ENCODE measurements at places on chromosomes 7 and 10.

DNA sequence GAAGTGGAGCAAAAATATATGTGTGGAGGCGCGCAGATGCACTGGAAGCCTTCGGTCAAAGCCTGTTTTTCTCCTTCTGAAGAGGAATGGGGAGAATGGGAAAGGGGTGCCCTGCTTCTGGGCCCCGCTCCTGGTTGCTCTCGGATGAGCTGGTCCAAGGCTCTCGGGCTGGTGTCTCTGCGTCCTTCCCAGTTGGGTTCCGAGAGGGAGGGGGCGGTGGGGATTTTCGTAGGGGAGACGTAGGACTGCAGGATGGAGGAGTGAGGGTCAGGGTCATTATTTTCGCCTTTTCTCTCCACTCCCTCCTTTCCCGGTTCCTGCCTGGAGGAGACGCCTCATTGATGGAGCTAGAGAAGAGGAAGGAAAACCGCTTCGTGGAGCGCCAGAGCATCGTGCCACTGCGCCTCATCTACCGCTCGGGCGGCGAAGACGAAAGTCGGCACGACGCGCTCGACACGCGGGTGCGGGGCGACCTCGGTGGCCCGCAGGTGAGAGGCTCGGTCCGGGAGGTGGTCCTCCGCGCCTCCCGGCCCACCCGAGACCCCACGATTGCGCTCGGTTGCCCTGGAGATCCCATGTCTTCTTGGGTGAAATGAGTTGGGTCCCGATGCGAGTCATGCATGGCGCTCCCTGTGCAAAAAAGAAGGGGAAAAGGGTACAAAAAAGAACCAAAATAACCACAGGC, 790 bp downstream of the ADAM22 start:
- peaks cover 8% of the 10 kb centered on the region for H3K4me1 ChIP-seq
- no peaks in the 10 kb centered on the region for H3K36me3 ChIP-seq
- H3K27ac ChIP-seq: peak overlapping the region; percentile 46
- no peaks in the 10 kb centered on the region for H3K27me3 ChIP-seq

DNA sequence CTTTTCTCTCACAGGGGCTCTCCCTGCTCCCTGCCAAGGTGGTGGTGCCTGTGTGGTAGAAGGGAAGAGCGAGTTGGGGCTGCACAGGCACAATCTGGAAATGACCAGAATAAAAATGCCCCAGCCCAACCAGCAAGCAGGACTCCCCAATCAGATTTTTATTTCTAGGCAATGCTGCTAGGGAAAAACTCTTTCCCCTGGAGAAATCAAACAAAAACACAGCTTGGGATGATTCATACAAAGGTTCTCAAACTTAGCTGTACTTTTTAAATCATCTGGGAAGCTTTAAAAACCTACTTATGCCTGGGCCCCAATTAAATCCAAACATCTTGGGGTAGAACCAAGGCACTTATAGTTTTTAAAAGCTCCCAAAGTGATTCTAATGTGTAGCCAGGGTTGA, 243.2 kb downstream of the HTR7 start:
- H3K4me1 ChIP-seq: no peaks in the 10 kb centered on the region
- no peak overlapping the region for H3K4me3 ChIP-seq
- no peak overlapping the region for H3K27ac ChIP-seq
- DNase-seq: no peak
- no peaks in the 10 kb centered on the region for H3K27me3 ChIP-seq
- no peaks in the 10 kb centered on the region for H3K36me3 ChIP-seq

- peaks cover 75% of the 10 kb centered on the region for H3K4me1 ChIP-seq
- no peak for DNase-seq
- no peak overlapping the region for H3K27ac ChIP-seq
- H3K27me3 ChIP-seq: no peaks in the 10 kb centered on the region
- H3K36me3 ChIP-seq: no peaks in the 10 kb centered on the region
These were observed 37.4 kb downstream of the CCDC6 start for GRCh38 chr10:59868696-59869593.

DNA sequence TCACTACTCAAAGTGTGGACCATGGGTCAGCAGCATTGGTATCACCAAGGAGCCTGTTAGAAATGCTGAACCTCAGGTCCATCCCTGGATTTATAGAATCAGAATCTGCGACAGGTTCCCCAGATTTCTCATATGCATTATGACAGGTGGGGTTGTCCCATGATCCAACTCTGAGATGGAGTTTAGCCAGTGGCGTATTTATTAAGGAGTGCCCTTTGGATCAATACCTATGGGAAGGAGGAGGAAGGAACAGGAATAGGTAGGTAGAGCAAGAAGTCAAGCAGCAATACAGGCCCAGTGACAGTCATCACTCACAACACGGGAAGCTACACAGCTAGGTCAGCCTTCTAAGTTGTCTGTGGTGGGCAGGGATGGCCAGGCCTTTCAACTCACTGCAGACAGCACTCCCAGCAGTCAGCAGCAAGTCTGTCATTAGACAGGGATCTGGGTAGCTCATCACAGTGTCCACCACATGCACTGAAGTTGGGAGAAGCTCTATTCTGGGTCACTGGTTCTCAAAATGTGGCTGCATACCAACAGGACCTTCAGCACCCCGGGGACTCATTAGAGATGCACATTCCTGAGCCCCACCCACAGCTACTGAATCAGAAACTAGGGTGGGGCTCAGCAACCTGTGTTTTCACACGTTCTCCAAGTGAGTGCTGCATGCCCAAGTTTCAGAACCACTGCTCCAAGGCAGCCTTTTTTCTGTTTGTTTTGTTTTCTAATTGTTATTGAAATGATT, 532.3 kb upstream of the GALNT17 start:
- H3K27me3 ChIP-seq: no peaks in the 10 kb centered on the region
- no peak for DNase-seq
- H3K4me3 ChIP-seq: no peak overlapping the region
- no peaks in the 10 kb centered on the region for H3K36me3 ChIP-seq
- H3K27ac ChIP-seq: no peak overlapping the region

- H3K4me3 ChIP-seq: no peak overlapping the region
- H3K27me3 ChIP-seq: no peaks in the 10 kb centered on the region
- no peaks in the 10 kb centered on the region for H3K36me3 ChIP-seq
- no peak for DNase-seq
- peaks cover 8% of the 10 kb centered on the region for H3K4me1 ChIP-seq
- no peak overlapping the region for H3K27ac ChIP-seq
These were observed 31.6 kb downstream of the CSTF2T start for GRCh38 chr10:51667678-51668335.

DNA sequence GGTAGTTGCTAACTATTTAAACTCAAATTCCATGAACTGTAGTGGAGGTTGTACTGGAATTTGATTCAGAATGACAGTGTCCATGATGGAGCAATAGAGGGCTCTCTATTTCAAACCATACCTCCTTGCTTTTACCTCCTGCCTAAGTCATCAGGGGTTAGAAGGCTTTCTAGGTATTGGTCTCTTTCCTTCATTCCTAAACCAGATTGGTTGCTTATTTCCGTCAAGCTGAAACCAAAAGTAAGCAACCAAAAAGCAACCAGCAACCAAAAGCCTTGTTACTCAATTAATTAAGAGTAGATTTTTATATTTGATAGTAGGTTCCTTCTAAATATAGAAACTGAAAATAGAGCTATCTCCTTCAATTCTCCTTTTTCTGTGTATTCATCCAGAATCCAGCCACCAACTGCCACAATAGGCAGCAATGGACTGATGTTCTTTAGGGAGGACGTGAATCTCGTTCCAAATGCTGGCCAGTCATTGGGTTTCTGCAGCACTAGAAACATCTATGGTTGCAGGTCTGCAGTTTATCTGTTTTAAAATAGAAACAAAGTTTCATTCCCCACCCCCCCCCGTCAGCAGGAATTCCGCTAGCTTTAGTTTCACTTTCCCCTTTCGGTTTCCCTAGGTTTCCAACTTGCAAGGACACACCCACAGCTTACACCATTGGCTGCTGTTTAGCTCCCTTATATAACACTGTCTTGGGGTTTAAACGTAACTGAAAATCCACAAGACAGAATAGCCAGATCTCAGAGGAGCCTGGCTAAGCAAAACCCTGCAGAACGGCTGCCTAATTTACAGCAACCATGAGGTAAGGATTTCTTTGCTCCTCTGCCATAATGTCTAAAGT, at the start of gene IFIT1:
Gene IFIT1, plus strand, starts transcription at position 717 of the 850 bp plus-strand sequence. Its CDS starts 90 bp downstream, at position 807.
- H3K36me3 ChIP-seq: no peaks in the 10 kb centered on the region
- peak within 1 kb of the TSS; percentile 48 for H3K4me3 ChIP-seq
- H3K4me1 ChIP-seq: peaks cover 28% of the 10 kb centered on the region
- DNase-seq: peak; percentile 90

- H3K4me3 ChIP-seq: peak overlapping the region; percentile 81
- no peaks in the 10 kb centered on the region for H3K36me3 ChIP-seq
- peaks cover 41% of the 10 kb centered on the region for H3K4me1 ChIP-seq
- peak overlapping the region; percentile 94 for H3K27ac ChIP-seq
- no peak for DNase-seq
- no peaks in the 10 kb centered on the region for H3K27me3 ChIP-seq
These were observed 812 bp upstream of the IDE start for GRCh38 chr10:92574548-92575261.

- H3K36me3 ChIP-seq: no peaks in the 10 kb centered on the region
- peaks cover 19% of the 10 kb centered on the region for H3K4me1 ChIP-seq
- H3K27me3 ChIP-seq: no peaks in the 10 kb centered on the region
These were observed at the start of gene MUC12 for GRCh38 chr7:100969066-100969615. TSS of gene MUC12 (plus strand) at chr7:100969565. CDS start at chr7:100969623, 58 bp downstream.

GRCh38 chr7:17651863-17652385, 288.4 kb downstream of the SNX13 start:
- peaks cover 35% of the 10 kb centered on the region for H3K4me1 ChIP-seq
- no peak for DNase-seq
- H3K36me3 ChIP-seq: no peaks in the 10 kb centered on the region
- H3K4me3 ChIP-seq: no peak overlapping the region
- H3K27me3 ChIP-seq: no peaks in the 10 kb centered on the region
- H3K27ac ChIP-seq: peak overlapping the region; percentile 59

Measured in vagina (tissue), 2 donors.